Activated naive CD4-positive, alpha-beta T cell treated with anti-CD3 and anti-CD28 coated beads for 36 hours (primary cell): ENCODE measurements at places on chromosomes 1 and 21. TPM values are rescaled to one million over a fixed set of nuclear protein-coding genes. Genes with fewer than 3 reads are reported as not detected.

GRCh38 chr1:56435434-56436262, 143.7 kb downstream of the PLPP3 start:
- no peak for DNase-seq

AQP10 gene
- total RNA-seq, result not detected

KCTD3 gene
- total RNA-seq, result 3.5 TPM

CASQ1 gene
- total RNA-seq, result not detected

ACTA1 gene
- not detected for total RNA-seq

- DNase-seq, result no peak
Observed at GRCh38 chr1:3332043-3332442, 122.4 kb upstream of the ARHGEF16 start.

- no peak for DNase-seq
Observed at GRCh38 chr1:20477348-20478056, 8.5 kb downstream of the CAMK2N1 start.

TMEM125 gene
- not detected for total RNA-seq
